NCI-H1694 treated with DMSO at 0.1 percent for 48 hours (cell line): ENCODE measurements at places on chromosomes 5 and 9.

DNA sequence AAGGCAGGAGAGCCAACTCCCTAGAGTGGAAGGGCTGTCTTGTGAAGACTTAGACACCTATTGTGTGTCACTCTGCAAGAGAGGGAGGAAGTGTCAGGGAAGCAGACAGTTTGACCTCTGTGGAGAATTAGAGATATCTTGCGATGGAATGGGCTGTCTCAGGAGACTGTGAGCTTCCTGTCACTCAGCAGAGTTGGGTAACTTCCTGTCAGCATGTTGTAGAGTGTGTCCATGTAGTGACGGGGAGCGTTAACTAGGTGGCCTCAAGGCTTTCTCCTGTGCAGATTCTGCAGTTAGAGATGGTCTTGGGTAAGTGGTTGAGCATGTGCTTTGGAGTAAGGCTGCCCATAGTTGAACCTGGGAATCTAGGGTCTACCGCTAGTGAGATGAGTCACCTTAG lies 136.5 kb downstream of the KIF4B start:
- DNase-seq, result no peak

- no peak for DNase-seq
Measured at GRCh38 chr9:124894741-124895170, 32.8 kb downstream of the ARPC5L start.

GRCh38 chr9:126592461-126592860 lies 21.3 kb upstream of the LMX1B start:
- no peak for DNase-seq

- DNase-seq, result no peak
Measured at GRCh38 chr9:77697238-77697984, 49.3 kb upstream of the GNA14 start.

DNA sequence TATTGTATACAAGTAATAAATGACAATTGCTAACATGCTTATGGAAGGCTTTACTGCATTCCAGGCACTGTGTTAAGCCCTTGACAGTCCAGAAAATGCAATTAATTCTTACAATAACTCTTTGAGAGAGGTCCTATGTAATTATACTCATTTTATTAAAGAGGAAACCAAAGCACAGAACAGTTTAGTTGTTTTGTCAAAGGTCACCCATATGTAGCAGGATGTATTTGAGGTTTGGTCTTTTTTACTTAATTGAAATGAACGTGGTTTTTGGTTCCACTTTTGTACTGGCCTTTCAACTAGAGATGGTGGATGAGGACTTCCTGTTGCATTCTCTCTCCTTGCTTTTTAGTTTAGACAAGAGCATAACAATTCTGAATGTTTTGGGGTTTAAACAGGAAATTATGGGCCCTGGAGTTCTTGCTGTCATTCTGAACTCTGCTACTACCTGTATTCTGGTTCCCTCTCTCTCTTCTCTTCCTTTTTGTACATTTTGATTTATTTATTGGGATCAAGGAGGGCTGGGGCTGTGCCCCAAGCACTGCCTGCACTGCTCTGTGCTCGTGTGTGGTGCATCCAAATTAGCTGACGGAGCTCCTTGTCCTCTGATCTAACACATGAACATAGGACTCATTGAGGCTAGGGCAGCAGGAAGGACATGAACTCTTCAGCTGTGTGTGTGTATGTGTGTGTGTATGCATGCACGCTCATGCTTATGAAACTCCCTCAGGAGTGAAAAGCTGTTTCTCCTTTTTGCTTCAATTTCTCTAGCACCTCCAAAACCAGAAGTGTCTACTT lies 47.4 kb downstream of the SLC28A3 start:
- DNase-seq, result no peak

DNA sequence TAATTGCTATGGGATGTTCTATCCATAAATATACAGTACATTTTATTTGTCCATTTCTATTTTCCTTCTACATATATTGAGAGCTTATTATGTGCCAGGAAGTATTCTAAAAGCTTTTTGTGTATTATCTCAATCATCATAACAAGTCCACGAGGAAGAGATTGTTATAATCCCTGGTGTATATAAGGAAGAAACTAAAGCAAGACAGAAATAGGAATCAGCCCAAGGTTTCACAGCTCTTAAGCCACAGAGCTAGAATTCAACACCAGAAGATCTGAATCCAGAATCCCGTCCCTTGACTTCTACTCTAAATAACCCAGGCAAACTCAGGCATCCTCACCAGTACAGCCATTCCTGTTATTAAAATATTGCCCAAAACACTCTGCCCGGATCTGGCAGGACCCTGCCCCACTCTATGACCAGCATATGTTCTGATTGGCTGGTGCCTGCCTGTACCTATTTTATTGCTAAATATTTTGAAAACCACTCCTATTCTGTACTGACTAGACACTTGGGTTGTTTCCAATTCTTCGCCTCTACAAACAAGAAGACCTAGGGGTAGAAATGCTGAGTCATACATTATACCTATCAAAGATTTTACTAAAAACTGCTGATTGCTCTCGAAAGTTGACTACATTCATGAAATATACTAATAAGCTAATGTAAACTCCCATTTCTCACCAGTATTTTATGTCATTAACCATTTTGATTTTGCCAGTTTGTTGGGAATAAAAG lies 297.4 kb downstream of the ENC1 start:
- DNase-seq, result no peak
